ENCODE measurements at places on chromosomes 5 and 9.

DNA sequence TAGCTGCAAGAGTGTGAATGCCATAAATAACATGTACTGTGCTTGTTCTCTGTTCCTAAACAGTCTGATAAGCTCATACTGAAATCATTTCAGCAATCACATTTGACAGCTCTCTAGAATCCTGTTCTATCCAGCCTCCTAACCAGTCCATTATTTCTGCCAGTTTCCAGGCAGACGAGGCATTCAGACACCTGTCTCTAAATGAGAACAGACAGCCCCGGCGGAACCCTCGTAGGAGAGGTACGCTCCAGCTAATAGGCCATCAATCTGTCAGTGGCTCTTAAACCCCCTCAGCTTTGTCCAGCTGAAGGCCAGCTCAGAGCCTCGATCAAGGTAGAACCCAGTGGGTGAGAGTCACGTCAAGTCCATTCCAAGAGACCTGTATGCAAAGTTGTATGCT is 272.3 kb downstream of the GLIS3 start:
- no peak for DNase-seq

DNA sequence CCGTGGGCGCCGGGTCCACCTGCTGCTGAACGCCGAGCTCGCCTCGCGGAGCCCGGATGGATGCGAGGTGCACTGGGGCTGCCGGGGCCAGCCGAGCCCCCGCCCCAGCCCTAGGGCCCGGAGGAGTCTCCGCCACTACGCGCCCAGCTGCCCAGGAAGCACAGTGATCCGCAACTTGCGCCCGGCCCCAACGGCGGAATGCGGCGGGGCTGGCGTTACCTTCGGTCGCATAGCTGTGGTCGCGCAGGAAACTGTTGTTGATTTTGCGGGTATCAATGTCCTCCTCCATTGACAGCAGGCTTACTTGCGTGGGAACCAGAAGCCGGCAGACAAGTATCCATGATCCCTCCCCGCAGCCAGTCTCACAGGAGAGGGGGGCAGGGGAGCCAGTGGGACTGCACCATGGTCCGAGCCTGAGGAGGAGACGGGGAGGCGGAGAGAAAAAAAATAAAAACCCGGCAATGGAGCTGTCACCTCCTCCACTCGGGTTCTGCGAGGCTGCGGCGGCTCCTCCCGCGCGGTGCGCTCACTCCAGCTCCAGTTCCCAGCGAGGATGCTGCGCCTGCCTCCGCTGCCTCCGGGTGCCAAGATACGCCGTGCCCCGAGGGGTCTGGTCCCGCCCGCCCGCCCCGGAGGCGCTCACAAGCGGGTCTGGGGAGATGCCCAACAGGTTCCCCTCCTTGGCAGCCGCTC is 628 bp downstream of the PPP2R2B start:
- peak; percentile 31 for DNase-seq

DNA sequence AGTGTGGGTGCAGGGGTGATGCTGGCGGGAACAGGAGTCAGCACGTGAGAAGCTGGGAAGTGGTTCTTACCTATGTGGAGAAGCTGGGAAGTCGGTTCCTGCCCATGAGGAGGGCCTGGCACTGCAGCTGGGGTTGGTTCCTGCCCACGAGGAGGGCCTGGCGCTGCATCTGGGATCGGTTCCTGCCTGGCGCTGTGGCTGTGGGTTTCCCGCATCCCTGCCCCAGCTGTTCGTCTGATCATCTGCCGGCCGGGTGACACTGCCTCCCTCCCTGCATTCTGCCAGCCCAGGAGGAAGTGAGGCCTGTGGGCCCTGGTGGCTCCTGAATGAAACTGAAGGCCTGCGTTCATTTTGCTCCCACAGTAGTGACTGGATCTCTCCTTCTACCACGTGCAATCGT is 5.1 kb downstream of the OBP2A start:
- no peak for DNase-seq

DNA sequence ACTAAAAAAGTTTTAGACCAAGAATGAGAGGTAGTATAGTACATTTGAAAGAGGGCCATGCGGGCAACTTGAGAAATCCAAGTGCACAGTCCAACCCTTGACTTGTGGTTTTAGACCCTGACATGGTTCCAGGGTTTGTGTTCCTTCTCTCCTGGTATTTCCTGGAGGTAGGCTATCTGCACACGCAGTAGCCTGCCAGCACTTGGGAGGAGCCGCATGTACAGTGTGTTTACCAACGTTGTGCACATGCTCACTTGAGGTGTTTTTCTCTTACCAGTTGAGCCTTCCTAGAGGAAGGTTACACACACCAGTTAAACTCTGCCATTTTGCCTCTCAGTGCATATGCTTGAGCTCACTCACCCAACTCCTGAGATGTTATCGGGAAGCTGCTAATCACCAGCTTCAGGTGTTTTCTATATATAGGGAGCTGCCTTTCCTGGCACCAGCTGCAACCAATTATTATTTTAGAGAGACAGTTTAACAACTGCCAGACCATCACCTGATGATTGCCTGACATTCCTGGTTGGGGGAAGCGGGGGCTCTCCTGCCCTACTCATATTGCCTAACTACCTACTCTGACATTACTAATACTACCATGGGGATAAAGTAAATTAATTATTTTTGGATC is 593.4 kb upstream of the TUSC1 start:
- no peak for DNase-seq

DNA sequence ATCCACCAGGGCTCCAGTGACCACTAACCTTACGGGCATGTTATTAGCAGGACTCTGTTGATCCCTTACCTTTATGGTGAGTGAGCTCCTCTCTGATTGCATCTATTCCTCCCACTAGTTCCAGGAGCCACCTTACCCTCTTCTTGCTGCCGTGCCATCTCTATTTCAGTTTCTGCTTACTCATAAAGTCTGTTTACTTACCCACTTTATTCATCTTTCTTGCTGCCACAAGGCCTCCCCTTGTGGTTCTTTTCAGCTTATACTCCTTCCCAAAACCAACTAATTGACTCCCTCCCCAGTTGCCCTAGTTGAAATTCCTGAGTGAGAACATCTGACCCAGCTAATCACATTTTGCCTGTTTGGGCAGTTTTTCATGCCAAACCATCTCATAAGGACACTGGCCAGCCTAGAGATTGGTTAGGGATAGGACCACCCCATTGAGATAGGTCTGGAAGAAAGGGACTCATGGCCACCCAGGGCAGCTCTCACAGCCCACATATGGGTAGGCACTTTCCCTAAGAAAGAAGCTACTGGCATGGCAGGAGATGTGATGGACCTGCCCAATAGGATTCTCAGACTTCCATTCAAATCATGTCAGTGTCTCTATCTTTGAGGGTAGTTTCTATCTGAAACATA is 412.7 kb downstream of the EFNA5 start:
- no peak for DNase-seq

- DNase-seq: no peak
Measured at GRCh38 chr5:15513911-15514310, 13.9 kb downstream of the FBXL7 start.

All from nucleus accumbens (tissue), 56 donors.